Thymus (tissue), 14 donors: ENCODE measurements at places on chromosomes 7 and 10. TPM values are rescaled to one million over a fixed set of nuclear protein-coding genes. Genes with fewer than 3 reads are reported as not detected.

The TBRG4 gene
- 57.7 TPM for total RNA-seq

The TMEM184A gene
- total RNA-seq = 0.47 TPM

The CNPY4 gene
- total RNA-seq = 27.9 TPM

The SDK1 gene
- 3.2 TPM for total RNA-seq

The SPDYE8 gene
- not detected for total RNA-seq

The SAMD8 gene
- 7.6 TPM for total RNA-seq

The GARIN1A gene
- total RNA-seq = 0.19 TPM

The KIAA1217 gene
- 9.7 TPM for total RNA-seq

The IL15RA gene
- 5.5 TPM for total RNA-seq

The GRID1 gene
- total RNA-seq = 0.33 TPM

The TMEM196 gene
- total RNA-seq = 0.05 TPM

The CTAGE4 gene
- 0.28 TPM for total RNA-seq

The SEC61G gene
- total RNA-seq = 167 TPM

The EBLN1 gene
- total RNA-seq = not detected

The NYAP1 gene
- total RNA-seq = 0.24 TPM

The GRM8 gene
- 0.38 TPM for total RNA-seq

The SLC39A12 gene
- 0.05 TPM for total RNA-seq

The OR2A7 gene
- total RNA-seq = 0.24 TPM

The CC2D2B gene
- total RNA-seq = 0.33 TPM

The LRRD1 gene
- 0.05 TPM for total RNA-seq

The TMED4 gene
- total RNA-seq = 57.6 TPM

The LMOD2 gene
- 0.05 TPM for total RNA-seq

The C7orf33 gene
- total RNA-seq = not detected

The CYP2E1 gene
- total RNA-seq = 3.4 TPM

The CNNM1 gene
- total RNA-seq = 0.24 TPM

The FBXO24 gene
- total RNA-seq = 0.19 TPM

The NANOS1 gene
- total RNA-seq = 0.52 TPM

The CRYGN gene
- 1.2 TPM for total RNA-seq

The CCNJ gene
- total RNA-seq = 4.5 TPM

The LRRC72 gene
- total RNA-seq = not detected

The ABCA13 gene
- 0.76 TPM for total RNA-seq

The LRMDA gene
- 2.5 TPM for total RNA-seq

The CDHR1 gene
- total RNA-seq = 0.52 TPM

The MMRN2 gene
- total RNA-seq = 6.8 TPM

The ZYX gene
- 16.8 TPM for total RNA-seq

The ATXN7L1 gene
- 7.2 TPM for total RNA-seq

The EPHA1 gene
- total RNA-seq = 34.3 TPM

The SEMA3D gene
- 1.3 TPM for total RNA-seq

The CYP3A7 gene
- total RNA-seq = 0.99 TPM

The ANKRD61 gene
- 0.05 TPM for total RNA-seq

The LIPN gene
- 0.09 TPM for total RNA-seq

The SLC26A4 gene
- total RNA-seq = 0.14 TPM

The PPP1R17 gene
- 0.14 TPM for total RNA-seq

The WBP1L gene
- total RNA-seq = 30.7 TPM
